Adipocyte (in vitro differentiated cells): ENCODE measurements at places on chromosomes 1 and 21.

- no peak for DNase-seq
These were observed 50.0 kb downstream of the ADCY10 start for GRCh38 chr1:167863921-167864279.

GRCh38 chr1:66692681-66693080 is 59.6 kb upstream of the DYNLT5 start:
- no peak for DNase-seq

- no peak for DNase-seq
These were observed 71.1 kb upstream of the F3 start for GRCh38 chr1:94612525-94613204.

- DNase-seq, result peak; percentile 84
These were observed 10.7 kb downstream of the LEPR start for GRCh38 chr1:65431111-65431705.

DNA sequence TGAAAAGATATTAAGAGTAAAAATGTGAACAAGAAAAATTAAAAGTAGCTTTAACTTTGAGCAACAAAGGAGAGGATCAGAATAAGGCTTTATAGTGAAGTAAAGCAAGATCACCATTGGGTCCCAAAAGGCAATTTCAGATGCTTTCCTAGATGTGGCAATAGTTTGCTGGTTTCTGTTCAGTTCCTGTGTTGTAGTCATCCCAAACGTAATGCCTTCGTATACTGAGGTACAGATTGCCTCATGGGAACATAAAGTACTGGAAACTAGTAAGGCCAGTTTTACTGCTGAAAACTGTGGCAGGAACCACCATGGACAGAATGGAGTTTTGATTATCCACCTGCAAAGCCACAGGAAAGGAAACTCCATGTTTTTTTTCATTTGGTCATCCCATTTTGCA is 283.5 kb upstream of the SGIP1 start:
- DNase-seq, result no peak

DNA sequence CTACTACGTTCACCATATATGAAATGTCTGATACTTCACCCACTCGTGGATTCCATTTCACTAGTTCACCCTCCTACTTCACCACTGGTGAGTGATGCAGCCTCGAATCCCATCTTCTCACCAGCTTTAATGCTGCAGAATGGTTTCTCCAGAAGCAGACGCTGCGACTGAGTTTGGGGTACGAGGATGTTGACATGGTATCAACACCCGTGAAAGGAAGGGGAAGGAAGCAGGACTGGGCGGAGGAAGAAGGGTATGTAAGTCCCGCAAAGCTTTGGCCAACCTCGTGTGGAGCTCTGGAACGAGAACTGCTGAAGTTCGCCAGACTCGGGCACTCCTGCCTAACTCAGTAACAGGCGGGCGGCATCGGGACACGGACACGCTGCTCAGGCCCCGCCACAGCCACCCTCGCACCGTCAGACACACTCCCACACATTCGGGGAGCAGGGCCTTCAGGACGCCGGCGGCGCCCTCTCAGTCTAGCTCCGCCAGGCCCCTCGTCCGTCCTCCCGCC is 833 bp upstream of the DIP2A start:
- peak; percentile 75 for DNase-seq

GRCh38 chr1:100360790-100361510 is 8.6 kb downstream of the CDC14A start:
- peak; percentile 36 for DNase-seq

GRCh38 chr1:6116137-6116536 is 64.0 kb downstream of the CHD5 start:
- peak; percentile 46 for DNase-seq

DNA sequence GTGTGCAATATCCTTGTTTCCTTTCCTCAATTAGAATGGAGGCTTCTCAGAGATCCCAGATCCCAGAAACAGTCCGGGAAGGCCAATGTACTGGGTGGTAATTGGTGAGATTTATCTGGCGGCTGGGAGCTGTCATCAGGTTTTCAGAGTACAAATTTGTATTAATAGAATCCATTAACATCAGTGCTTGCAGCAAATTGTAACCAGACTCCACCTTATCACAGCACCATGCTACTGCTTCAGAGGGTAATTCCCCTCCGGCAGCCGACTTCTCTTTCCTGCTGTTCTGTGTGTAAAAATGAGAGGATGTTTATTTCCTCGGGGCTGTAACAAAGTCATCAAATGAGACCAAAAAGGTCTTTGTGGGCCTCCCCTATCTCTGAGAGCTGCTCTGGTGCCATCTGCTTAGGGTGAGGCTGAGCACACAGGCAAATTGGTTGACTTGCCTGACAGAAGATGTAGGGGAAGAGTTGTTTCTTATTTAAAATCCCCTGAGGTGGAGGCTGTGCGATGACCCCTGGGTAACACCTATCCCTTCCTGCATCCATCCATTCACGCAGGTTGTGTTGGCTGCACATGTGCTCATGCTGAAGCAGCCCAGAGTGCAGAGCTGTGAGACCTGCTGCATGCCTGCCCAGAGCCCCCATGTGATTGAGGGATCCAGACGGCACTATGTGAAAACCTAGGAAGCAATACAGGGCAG is 19.2 kb downstream of the NFASC start:
- no peak for DNase-seq

GRCh38 chr1:46412893-46413595 is 18.9 kb downstream of the FAAH start:
- no peak for DNase-seq

- no peak for DNase-seq
These were observed 24.7 kb upstream of the PEF1 start for GRCh38 chr1:31669433-31669785.

DNA sequence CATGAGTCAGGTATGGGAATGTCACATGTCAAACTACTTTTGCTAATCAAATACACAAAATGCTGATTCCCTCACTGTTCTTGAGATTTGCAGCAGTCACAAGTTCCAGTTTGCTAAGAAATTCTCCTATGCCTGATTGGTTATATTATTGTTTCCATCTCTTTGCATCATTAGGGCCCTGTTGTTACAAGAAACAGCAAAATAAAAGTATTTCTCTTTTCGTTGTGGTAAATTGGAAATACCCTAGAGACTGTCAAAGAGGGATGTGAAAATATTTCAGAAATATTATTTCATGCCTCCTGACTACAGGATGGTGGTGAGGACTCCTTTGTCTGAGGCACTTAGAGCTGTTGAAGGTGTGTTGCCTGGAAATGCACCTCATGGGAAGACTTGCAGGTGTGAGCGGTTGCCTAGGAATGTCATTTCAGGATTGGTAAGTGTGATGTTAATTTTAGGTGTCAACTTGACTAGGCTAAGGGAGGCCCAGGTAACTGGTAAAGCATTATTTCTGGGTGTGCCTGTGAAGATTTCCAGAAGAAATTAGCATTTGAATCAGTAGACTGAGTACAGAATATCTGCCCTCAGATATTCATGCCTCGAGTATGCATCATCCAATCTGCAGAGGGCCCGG is 117.4 kb downstream of the ROR1 start:
- no peak for DNase-seq

GRCh38 chr1:186094172-186094571 is 280.9 kb downstream of the TPR start:
- DNase-seq, result peak; percentile 57

DNA sequence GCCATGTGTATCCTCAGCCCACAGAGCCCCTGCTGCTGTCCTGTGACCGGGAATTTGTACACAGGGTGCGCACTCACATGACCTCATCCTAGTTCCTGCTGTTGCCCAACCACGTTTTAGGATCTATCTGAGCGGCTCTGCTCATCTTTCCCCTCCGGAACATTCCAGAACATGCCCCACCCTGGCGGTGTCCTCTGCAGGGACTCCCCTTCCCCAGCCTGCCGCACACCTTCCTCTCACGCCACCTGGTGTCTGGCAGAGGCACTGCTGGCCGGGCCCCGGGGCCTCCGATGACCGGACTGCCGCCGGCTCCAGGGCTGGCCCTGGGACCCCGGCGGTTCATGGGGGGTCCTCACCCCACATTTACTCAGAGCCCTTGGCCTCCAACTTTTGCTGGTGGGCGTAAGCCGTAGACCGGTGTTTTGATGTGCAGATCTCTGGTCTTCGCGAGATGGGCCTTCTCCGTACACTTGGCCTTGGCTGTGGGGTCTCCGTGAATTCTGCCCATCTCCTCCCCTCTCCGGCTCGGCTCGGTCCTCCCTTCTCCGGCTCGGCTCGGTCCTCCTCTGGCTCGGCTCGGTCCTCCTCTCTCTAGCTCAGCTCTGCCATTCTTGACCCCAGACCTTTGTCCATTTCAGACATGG is 29.5 kb downstream of the ARHGEF16 start:
- peak; percentile 63 for DNase-seq

- DNase-seq, result no peak
These were observed 48.7 kb upstream of the LRRC7 start for GRCh38 chr1:69519006-69519405.
